Activated CD8-positive, alpha-beta T cell treated with anti-CD3 and anti-CD28 coated beads for 36 hours (primary cell): ENCODE measurements at places on chromosomes 2 and 18. TPM values are rescaled to one million over a fixed set of nuclear protein-coding genes. Genes with fewer than 3 reads are reported as not detected.
A peak's percentile ranks its signal among the peaks of the same experiment; 100 is the strongest.

Gene DIPK1C
- total RNA-seq: not detected

Gene ZNF892
- 3.3 TPM for total RNA-seq

Gene LYPD1
- not detected for total RNA-seq

Gene TNFAIP6
- not detected for total RNA-seq

DNA sequence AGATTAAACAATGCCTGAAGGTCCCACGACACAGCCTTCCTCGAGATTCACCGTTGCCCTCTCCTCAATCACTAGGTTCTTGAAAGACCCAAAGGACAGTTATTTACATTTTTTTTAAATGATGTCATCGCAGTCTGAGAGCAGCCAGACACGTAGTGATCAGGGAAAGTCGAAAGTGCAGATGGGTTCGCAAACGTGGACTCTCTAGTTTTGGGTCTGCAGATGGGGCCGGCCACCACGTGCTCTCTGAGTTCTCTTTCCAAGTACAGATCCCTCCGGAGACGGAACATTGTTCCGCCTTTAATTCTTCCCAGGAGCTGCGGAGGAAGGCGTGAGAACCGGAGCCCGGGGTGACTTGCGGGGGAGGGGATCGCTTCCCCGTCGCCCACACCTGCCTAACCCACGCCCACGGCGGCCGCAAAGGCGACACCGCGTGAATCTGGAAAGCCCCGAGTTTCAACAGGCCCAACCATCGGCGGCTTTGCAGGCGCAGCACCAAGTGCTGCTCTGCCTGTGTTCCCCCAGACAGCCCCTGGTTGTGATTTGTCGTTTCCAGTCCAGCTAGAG, 54.3 kb downstream of the PKDCC start:
- H3K4me3 ChIP-seq: peak overlapping the region; percentile 73
- H3K36me3 ChIP-seq: peaks cover 9% of the 10 kb centered on the region
- peaks cover 49% of the 10 kb centered on the region for H3K4me1 ChIP-seq
- H3K27me3 ChIP-seq: no peaks in the 10 kb centered on the region
- peak; percentile 90 for DNase-seq

- H3K4me3 ChIP-seq: no peak overlapping the region
- no peaks in the 10 kb centered on the region for H3K4me1 ChIP-seq
- H3K27ac ChIP-seq: no peak overlapping the region
- DNase-seq: no peak
- peaks cover 2% of the 10 kb centered on the region for H3K27me3 ChIP-seq
These were observed 6.9 kb upstream of the EHBP1 start for GRCh38 chr2:62698653-62699052.

DNA sequence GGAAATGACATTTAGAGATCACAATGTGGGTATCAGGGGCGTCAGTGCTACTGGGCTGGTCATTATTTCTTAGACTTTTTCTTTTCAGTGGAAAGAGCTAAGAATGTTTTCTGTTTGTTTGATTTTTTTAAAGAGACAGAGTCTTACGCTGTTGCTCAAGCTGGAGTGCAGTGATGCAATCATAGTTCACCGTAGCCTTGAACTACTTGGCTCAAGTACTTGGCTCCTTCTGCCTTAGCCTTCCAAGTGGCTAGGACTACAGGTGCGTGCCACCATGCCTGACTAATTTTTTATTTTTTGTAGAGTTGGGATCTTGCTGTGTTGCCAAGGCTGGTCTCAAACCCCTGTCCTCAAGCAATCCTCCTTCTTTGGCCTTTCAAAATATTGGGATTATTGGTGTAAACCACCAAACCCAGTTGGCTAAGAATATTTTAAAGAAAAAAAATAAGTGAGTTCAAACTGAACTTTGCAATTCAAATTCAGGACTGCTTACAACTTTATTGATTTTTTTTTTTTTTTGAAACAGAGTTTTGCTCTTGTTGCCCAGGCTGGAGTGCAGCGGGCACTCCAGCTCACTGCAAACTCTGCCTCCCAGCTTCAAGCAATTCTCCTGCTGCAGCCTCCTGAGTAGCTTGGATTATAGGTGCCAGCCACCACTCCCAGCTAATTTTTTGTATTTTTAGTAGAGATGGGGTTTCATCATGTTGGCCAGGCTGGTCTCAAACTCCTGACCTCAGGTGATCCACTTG, 154.2 kb downstream of the MIB1 start:
- no peak for DNase-seq
- H3K36me3 ChIP-seq: no peaks in the 10 kb centered on the region
- H3K27ac ChIP-seq: no peak overlapping the region
- peaks cover 3% of the 10 kb centered on the region for H3K4me1 ChIP-seq
- no peak overlapping the region for H3K4me3 ChIP-seq

DNA sequence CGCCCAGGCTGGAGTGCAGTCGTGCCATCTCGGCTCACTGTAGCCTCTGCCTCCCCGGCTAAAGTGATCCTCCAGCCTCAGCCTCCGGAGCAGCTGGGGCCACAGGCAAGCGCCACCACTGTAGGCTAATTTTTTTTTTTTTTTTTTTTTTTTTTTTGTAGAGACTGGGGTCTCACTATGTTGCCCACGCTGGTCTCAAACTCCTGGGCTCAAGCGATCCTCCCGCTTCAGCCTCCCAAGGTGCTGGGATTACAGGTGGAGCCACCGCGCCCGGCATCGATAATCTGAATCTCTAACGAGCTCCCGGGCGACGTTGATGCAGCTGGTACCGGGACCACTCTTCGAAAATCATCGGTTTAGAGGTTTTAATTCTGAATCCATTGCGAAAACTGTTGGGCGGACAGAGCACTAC, 520 bp upstream of the CYP20A1 start:
- no peak for DNase-seq
- H3K27me3 ChIP-seq: no peaks in the 10 kb centered on the region
- H3K36me3 ChIP-seq: peaks cover 23% of the 10 kb centered on the region
- peaks cover 29% of the 10 kb centered on the region for H3K4me1 ChIP-seq
- peak overlapping the region; percentile 98 for H3K27ac ChIP-seq
- peak overlapping the region; percentile 83 for H3K4me3 ChIP-seq
